Mesenchymal stem cell (in vitro differentiated cells and primary cell): ENCODE measurements at places on chromosomes 11 and 22.

DNA sequence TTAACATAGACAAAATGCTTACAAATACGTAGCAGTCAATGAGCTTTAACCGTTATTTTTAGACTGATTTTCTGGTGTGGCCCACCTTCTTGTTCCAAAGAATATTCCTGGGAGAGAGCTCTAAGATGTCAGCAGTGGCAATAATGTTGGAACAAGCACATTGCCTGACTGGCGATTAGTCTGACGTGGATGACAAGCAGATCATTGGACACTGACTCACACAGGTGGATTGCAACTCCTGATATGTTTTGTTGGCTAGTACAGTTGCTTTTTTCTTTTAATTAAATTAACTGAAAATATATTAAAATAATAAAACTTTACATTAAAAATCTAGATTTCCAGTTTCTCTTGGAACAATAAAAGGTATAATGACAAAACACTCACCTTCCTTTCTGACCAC is 78.0 kb downstream of the TENM4 start:
- DNase-seq = no peak

- DNase-seq = no peak
Observed at GRCh38 chr11:3341298-3341697, 37.6 kb downstream of the ZNF195 start.

- DNase-seq = peak; percentile 97
Observed at GRCh38 chr11:12287009-12287373, 90.4 kb upstream of the PARVA start.

- DNase-seq = no peak
Observed at GRCh38 chr11:94586546-94586945, 19.4 kb downstream of the PIWIL4 start.

DNA sequence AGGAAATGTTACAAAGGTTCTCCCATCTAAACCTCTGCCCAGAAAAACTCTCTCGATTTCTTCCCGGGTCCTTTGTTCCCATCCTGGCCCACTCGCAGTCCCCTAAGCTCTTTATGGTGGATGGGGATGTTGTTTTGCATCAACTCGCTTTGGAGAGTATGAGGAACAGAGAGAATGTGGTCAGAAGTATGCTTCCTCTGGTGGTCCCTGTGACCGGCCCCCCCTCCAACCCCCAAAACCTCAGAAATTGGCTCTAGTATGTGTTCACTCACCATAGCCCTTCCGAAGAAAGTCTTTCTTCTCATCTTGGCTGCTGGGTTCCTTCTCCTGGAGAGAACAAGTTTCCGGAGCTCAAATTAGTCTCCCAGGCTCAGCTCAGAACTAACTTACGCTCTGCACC is 54.4 kb downstream of the GRAMD1B start:
- DNase-seq = no peak
